Stimulated activated CD4-positive, alpha-beta T cell treated with anti-CD3 and anti-CD28 coated beads, Interleukin-2, amount 100 ng/mL, for 4 hours (primary cell): ENCODE measurements at places on chromosomes 7 and 10.
A peak's percentile ranks its signal among the peaks of the same experiment; 100 is the strongest.

- DNase-seq, result no peak
Measured at GRCh38 chr10:24382596-24382978, 173.6 kb downstream of the KIAA1217 start.

DNA sequence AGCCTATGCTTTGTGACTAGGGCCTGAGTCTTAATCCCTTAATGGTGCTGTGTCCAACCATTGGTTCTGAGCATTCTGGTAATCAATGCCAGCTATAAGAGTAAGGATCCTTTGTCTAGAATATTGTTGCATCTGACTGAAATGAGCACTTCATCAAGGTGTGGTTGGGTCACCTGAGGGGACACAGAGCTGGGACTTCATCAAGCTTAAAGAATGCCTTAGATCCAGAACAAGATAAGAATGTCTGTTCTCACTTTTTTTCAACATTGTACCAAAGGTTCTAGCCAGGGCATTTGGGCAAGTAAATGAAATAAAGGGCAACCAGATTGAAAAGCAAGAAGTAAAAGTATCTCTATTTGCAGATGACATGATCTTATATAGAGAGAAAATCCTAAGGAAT is 280.4 kb downstream of the MTERF1 start:
- DNase-seq, result no peak

GRCh38 chr10:121152033-121152432 is 300.9 kb downstream of the WDR11 start:
- no peak for DNase-seq

DNA sequence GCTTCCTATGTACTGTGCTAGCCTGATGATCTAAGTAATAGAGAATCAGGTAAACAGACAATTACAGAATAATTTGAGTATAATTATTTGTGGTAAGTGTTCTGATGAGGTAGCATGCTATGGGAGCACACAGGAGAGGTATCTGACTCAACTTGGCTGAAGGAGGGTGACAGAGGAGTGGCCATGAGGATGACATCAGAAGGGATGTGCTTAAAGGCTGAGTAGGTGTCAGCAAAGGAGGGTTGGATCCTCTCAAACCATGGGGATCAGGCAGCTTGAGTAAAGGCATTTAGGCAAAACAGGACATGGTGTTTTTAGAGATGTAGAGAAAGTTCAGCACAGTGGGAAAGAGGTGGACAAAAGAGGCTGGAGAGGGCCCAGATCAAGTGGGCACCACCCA is 29.0 kb downstream of the KLHDC10 start:
- DNase-seq, result no peak

DNA sequence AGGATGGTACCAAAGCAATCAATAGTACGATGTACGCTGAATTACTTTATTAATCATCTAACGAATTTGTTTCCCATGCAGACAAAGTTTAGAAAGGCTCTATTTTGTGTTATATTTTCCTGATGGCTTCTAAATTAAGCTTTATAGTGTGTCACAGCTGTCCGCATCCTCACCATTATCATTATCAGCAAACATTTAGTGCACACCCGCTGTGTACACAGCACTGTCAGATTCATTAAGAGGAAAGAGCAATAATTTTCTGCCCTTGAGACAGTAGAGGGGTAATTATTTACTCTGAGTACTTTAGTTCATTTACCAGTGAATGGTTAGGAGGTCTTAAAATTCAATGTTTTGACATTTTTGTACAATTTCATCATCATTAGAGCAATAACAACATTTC is 233.3 kb upstream of the PTPRZ1 start:
- DNase-seq, result no peak

- no peak for DNase-seq
Measured at GRCh38 chr7:85516675-85517074, 329.8 kb upstream of the SEMA3D start.

- DNase-seq, result no peak
Measured at GRCh38 chr7:276230-276835, 13.6 kb upstream of the FOXL3 start.

DNA sequence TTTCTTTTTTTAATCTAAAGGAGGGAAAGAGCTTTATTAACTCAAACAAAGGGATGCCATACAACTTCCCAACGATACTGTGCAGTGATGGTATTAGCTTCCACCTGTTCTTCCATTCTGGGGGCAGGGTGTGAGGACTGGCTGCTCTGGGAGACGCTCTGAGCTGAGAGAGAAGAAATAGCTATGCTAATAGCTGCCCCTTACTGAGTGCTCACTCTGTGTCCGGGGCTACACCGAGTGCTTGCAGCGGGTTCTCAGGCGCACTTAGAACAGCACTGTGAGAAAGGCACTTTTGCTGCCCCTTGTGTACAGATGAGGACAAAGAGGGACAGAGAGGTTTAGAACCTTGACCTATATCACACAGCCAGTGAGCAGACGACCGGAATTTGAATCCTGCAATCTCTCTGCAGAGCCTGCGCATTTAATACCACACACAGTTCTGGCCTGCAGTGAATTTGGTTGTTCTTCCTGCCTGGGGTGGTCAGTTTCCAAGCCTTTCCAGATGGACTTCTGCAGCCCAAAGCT is 142.2 kb downstream of the PLPP4 start:
- DNase-seq, result no peak

DNA sequence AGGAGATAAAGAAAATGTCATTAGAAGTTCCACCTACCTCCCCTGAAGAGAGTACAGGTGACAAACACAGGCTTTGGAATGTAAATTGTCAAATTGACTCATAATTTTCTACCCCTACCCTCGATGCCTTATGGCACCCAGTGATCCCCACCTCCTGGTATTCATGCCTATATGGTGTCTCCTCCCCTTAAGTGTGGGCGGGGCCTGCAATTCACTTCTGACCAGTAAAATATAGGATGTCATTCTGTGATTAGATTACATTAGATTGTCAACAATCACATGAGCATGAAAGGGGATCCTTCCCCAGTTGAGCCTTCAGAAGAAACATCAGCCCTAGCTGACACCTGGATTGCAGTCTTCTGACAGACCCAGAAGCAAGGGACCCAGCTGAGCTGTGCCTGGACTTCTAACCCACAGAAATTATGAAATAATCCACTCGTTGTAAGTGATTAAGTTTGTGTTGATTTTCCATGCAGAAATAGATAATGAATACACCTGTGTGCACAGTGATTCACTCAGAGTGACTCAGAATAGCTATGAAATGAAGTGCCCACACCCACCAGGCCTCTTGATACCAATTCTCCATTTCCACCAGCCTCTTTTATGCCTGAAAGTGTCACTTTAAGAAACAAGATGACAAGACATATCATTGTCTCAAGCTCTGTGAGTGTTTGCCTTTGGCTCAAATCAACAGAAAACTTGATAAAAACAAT is 8.5 kb upstream of the SLC39A12 start:
- DNase-seq, result no peak

DNA sequence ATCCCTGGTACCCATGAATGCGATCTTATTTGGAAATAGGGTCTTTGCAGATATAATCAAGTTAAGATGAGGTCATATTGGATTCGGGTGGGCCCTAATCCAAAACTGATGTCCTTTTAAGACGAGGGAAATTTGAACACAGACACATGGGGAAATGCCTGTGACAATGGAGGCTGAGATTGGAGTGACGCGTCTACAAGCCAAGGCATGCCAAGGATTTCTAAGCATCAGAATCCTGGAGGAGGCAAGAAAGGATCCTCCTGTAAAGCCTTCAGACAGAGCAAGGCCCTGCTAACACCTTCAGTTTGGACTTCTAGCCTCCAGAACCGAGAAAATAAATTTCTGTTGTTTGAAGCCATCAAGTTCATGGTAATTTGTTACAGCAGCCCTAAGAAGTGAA is 18.5 kb downstream of the PARP12 start:
- no peak for DNase-seq

DNA sequence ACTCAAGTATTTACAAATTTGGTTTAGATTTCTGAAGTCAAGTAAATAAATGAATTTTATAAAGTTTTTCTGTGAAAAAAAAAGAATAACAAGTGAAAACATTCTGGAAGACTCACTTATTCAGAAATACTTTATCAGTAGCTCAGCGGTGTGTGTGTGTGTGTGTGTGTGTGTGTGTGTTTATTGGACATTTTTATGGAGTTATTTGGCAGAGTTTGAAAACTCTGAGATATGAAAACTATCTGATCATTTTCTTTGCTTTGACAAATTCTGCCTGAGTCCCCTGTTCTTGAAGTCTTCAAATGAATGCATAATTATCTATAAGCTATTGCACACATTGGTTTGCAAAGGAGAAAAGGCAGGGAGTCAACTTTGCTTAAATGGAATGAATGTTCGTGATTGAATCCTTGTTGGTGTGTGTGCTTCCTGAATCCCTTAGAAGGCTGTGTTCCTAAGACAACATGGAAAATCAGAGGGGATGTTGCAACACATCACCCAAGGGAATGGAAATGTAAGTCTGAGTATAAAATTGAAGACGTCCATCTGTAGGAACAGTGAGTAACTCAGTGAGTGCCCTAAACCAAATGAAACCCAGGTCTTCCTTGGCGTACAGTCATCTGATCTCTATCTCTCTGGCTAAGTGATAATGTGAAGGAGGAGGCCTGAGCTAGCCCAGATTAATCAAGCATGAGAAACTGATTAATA is 160.9 kb downstream of the REEP3 start:
- no peak for DNase-seq

DNA sequence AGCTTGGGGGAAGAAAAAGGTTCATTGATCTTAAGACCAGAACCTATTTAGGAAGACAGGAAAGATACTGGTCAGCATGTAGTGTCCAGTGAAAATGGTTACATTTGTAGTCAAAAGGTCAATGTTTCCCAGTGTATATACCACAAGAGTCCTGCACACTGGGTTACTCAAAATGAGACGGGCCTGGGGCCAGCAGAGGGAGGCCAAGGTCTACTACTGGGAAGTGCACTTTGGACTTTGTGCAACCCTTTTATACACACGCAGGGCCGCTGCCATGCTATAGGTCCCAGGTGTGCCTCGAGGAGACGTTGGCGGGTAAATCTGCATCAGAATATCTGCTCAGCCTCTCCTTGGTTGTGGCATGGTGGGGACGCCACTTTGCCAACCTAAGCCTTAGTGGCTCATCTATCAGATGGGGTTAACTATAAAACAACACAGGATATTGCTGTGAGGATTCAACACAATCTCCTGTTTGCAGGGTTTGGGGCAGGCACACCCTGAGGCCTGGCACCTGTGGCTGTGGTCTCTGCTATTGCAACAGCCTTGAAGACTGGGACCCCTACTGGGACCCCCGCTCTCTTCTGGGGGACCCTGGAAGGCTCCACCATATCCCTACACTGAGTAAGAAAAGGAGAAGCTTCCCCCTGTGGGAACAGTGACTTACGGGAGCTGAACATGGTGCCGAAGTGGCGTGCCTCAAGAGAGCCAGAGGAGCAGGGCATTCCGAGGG is 19.7 kb downstream of the CLRN3 start:
- no peak for DNase-seq

DNA sequence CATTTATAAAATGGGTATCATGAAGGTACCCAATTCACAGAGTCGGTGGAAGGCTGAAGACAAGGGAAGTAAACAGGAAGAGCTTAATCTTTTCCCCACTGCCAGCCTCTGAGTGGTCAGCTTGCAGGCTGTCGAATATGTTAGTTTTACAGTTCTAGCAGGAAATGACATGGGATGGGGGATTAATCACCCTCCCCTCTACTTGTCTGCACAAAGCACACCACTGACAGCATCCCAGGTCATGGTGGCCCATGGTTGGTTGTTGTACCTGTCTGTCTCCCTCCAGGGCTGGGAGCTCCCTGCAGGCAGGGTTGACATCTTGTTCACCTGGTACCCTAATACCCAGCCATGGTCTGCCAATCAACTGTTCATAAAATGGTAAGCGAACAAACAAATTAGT is 55.6 kb downstream of the GRB10 start:
- no peak for DNase-seq

DNA sequence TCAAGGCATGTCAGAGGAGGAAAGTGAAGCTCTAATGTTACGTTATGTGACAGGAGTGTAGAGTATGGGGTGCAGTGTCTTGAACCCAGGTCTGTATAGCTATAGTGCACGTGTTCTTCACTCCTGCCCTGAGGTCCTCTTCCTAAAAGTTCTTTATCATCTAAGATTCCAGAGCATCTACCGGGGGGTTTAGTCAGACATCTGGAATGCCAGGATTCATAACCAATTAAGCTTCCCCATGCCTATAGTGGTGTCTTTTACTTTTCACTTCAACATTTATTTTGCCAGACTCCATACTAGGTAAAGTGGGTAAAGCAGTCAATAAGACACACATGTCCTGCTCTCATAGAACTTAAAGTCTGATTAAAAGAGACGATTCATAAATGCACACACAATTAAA is 22.4 kb downstream of the PPP1R3C start:
- DNase-seq, result no peak

DNA sequence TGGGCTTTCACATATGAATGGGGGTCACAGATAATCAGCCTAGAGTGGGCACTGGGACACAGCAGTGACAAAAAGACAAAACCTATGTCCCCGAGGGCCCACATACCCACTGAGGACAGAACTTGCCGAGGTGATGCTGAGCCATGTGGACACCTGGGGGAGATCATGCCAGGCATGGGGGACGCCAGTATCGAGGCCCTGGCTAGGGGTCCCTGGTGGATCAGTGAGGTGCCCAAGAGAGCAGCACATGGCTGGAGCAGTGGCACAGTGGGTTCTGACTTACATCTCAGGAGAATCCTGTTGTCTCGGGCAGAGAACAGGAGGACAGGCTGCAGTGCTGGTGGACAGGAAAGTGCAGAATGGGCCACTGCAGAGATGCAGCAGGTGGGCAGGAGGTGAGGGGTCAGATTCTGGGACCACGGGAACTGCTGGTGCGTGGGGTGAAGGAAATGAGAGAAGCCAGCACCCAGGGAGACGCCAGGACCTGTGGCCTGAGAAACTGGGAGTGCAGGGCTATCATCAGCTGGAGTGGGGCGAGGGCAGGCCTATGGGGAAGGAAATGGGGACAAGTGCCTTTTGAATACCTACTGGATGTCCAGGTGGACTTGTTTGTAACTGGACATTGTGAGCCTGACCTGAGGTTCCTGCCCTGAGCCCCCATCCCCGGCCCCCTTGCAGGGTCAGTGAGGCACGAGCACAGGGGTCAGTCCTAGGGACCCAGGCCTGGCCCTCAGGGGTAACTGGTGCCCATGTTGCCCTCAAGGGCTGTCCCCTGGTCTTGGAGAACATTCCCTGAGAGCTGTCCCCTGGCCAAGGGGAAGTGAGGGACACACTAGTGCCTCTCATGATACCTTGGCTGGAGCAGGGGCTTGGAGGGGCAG is 91.2 kb upstream of the RET start:
- no peak for DNase-seq

DNA sequence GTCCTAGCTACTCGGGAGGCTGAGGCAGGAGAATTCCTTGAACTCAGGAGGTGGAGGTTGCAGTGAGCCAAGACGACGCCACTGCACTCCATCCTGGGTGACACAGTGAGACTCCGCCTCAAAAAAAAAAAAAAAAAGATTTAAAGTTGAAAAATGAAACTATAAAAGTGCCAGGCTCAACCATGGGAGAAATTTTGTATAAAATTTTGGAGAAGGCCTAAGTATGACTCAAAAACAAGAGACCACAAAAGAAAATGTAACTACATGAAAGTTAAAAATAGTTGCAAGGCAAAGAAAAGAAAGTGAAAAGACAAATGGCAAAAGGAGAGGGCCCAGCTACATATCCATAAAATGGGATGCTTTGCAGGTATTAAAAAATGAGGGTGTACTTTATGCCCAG is 104.1 kb downstream of the ARHGAP22 start:
- DNase-seq, result no peak

- DNase-seq, result peak; percentile 78
Measured at GRCh38 chr7:99558306-99559174, at the start of gene ZNF655. Gene ZNF655 (plus strand): TSS chr7:99558642. CDS start chr7:99560560, 1,918 bp downstream.

GRCh38 chr7:31948029-31948428 is 122.2 kb downstream of the PDE1C start:
- no peak for DNase-seq

GRCh38 chr7:18053177-18053928 is 25.7 kb upstream of the PRPS1L1 start:
- no peak for DNase-seq

GRCh38 chr7:100943693-100944092 is 5.6 kb upstream of the MUC3A start:
- no peak for DNase-seq
